ENCODE measurements at places on chromosomes 11 and 22. TPM values are rescaled to one million over a fixed set of nuclear protein-coding genes. Genes with fewer than 3 reads are reported as not detected.
A peak's percentile ranks its signal among the peaks of the same experiment; 100 is the strongest.

DNA sequence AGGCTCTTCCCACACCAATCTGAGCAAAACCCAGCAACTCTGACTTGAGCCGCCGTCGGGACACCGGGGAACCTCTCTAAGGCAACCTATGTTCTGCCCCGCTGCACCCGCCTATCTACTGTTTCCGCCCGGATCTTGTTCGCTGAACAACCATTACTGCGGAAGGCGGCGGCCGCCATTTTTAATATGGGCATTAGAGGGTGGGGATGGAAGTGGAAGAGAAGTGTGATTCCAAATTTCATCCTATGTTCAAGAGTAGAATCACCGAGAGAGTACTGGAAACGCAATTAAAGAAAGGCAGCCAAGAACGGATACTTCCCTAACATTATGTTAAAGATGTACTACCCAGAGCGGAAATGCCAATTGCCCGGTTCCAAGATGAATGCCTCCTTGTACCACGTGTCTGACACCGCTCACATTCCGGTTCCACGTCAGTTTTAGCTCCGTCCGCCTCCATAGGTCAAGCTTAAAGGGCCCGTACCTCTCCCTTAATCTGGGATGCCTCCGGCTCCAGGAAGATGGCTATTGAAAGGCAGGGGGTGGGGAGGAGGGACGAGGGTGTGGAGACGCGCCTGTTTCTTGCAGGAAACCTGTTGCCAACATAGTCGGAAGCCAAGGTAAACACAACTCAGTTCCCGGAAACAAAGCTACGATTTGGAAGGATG lies at the start of gene DPAGT1:
TSS of gene DPAGT1 (minus strand) at position 95 of the 665 bp plus-strand sequence. CDS start 198 bp downstream, outside the sequence.
- peak; percentile 93 for DNase-seq

DNA sequence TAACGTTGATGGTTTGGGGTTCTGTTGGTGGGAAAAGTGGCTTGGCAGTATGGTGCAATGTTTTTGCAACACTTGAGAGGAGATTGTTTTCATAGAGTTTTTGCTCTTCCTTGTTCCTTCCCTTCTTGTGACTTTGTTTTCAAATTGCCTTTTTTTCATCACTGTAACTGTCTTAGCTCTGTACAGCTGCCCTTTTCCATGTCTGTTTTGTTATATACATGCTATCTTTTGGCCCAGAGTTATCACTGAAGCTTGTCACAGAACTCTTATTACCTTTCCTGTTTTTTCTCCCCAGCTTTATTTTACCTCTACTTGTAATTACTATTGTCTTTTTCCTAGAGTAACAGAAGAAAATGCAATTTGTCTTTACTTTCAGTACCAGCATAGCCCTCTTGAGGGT lies 154.1 kb downstream of the DDX10 start:
- no peak for DNase-seq

- DNase-seq = no peak
Measured at GRCh38 chr11:74755395-74755995, 6.8 kb downstream of the RNF169 start.

DNA sequence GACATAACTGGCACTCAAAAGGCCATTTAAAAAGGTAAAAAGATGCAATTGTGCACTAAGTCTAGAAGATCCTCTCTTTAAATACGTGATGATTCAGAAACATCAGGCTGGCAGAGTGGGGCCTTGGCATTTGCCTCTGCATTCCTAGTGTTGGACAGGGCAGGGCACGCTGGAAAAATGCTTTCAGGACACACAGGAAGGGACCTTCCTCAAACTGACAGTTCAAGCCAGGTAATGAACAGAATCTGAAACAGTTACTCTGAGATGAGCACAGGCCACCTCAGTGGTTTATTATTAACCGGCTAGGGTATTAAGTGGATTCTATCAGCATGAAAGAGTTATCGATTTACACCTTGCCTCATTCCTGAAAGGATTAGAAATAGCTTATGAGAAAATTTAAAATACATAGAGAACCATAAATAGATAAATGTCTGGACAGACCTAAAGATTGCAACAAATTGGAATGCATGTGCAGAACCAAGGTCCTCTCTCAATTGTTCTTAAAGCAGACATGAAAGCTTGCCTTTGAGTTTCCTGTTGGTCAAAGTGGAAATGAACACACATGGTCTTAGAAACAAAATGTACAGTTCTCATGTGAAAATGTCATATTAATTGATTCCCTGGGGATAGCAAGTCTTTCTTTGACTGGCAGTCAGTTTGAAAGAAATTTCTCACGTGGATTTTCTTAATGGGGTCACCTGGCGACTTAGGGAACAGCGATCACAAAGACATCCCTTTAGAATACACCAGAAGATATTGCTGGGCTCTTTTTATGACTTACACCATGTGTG lies 21.5 kb upstream of the CSNK2A3 start:
- no peak for DNase-seq

The RCE1 gene
- 25.6 TPM for total RNA-seq

The PTGDR2 gene
- total RNA-seq = not detected

- DNase-seq = no peak
Measured at GRCh38 chr22:40313007-40313406, 33.3 kb upstream of the ADSL start.

- DNase-seq = no peak
Measured at GRCh38 chr22:24321999-24322398, 51.4 kb downstream of the SPECC1L start.

DNA sequence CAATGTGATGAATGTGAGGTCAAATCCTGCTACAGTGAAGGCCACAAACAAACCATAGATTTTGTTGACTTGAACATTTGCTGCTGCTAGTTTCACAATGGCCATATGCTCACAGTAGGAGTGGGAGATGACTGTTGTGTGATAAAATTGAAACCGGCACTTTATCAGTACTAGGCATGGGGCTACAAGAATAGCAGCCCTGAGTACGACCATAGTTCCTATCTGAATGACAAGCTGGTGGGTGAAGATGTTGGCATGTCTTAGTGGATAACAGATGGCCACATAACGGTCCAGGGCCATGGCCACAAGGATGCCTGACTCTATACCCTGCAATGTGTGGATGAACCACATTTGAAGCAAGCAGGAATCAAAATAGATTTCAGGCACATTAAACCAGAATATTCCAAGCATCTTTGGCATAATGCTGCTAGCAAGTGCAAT lies 2.8 kb downstream of the OR52A1 start:
- no peak for DNase-seq

- DNase-seq = no peak
Measured at GRCh38 chr11:69976794-69977193, 101.3 kb upstream of the ANO1 start.

GRCh38 chr22:41417622-41418390 lies 28.8 kb downstream of the TOB2 start:
- DNase-seq = peak; percentile 34

GRCh38 chr22:16818538-16818937 lies 6.7 kb downstream of the XKR3 start:
- DNase-seq = no peak

The IL10RA gene
- total RNA-seq = not detected

DNA sequence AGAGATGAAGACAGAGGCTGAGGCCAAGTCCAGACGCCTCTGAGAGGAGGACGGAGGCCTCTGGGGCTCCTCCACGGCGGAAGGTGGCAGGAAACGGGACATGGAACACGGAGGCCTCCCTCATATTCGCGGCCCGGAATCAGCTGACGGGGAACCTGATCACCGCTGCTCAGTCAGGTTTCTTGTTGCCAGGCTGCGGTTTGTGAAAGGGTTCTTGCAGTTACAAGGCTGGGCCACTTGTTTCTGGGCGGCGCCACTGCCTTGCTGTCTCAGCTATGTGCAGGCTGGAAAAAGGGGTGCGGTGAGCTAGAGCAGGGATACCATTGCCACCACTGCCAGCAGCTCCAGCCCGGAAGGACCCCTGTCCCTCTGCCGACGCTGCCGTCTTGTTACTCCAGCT lies 10.0 kb upstream of the MMP1 start:
- peak; percentile 14 for DNase-seq

The TMEM121B gene
- 0.17 TPM for total RNA-seq

DNA sequence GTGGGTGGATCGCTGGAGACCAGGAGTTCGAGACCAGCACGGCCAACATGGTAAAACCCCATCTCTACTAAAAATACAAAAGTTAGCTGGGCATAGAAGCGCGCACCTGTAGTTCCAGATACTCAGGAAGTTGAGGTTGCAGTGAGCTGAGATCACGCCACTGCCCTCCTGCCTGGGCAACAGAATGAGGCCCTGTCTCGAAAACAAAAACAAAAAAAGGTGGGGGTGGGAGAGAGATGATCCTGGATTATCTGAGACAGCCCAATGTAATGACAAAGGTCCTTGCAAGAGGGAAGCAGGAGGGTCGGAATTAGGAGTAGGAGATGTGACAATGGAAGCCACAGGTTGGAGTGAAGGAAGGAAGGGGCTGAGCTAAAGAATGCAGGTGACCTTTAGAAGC lies 87.6 kb upstream of the APOA1 start:
- DNase-seq = no peak

DNA sequence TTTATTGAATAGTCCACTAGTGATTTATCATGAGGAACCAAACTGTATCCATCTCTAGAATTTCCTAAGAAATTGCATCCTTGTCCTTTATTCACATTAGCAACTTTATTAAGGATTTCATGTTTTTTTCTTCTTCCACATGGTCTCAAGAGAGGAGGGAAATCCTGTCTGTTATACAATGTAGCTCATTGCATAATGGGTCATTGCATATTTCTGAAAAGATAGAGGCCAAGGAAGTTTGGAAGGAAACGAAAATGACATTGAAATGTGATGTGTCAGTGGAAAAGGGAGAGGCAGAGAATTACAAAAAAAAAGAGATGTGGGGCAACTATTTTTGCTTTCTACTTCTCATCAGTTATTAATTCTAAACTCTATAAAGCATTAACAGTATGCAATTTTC lies 353.1 kb downstream of the METTL15 start:
- DNase-seq = no peak

The H19 gene
- total RNA-seq = 5.6 TPM

GRCh38 chr11:104968355-104968855 lies at the start of gene CASP4:
CASP4 (minus strand) TSS chr11:104968574; CDS start chr11:104968525, 49 bp downstream.
- DNase-seq = no peak

DNA sequence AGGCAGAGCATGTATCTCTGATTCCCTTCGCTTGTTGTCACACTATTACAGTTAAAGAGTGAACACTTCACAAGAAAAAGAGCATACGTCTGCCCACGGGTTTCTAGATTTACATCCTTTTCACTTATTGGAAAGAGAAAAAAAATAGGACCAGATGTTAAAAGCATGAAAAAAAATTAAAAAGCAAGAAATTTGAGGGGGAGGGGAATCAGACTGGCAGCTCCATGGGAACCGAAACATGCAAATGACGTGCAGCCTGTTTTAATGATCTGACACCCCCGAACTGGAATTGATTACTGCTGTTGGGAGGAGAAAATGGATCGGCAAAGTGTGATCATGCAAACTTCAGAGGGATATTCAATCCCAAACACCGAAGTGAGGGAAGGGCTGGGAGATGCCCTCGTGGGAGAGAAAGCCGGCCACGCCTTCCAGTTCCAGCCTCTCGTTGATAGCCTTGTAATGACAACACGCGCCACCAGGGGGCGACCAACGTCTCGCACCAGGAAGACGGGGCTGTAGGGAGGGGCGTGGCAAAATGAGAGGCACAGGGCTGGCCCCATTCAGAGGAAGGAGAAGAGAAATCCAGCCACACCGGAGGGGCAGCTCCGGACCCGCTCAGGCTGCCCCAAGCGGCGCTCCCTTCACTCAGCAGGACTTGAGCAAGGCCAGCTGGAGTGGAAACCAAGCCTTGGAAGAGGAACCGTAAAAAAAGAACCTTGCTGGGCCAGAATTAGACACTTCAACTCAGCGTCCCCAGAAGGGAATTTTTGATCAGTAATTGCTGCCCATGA lies 53.8 kb upstream of the SYT13 start:
- DNase-seq = peak; percentile 76

- DNase-seq = no peak
Measured at GRCh38 chr11:108915666-108916065, 250.8 kb downstream of the DDX10 start.

The FGF3 gene
- not detected for total RNA-seq

The MUC6 gene
- total RNA-seq = not detected

GRCh38 chr11:16356761-16357393 lies 531 bp upstream of the SOX6 start:
- DNase-seq = no peak

The EHBP1L1 gene
- total RNA-seq = 39.2 TPM

DNA sequence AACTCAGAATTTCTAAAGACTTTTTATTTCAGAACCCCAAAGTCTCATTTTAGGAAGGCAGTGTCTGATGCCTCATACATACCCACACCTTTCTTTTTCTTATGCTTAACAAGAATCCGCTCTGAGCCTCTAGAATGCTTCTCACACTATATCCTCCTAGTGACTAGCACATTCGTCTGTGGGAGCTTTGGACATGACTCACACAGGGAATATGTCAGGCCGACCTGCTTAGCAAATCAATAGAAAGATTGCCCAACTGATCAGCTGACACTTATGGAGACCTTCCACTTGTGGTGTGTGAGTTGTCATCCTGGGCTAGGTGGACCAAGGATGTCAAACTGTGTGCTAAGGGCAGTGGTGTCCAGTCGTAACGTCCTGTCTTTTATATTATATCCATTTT lies 129.9 kb upstream of the TTC12 start:
- DNase-seq = peak; percentile 46

The ANO5 gene
- total RNA-seq = 0.84 TPM

GRCh38 chr11:71962428-71963038 lies 33.7 kb downstream of the RNF121 start:
- peak; percentile 82 for DNase-seq

DNA sequence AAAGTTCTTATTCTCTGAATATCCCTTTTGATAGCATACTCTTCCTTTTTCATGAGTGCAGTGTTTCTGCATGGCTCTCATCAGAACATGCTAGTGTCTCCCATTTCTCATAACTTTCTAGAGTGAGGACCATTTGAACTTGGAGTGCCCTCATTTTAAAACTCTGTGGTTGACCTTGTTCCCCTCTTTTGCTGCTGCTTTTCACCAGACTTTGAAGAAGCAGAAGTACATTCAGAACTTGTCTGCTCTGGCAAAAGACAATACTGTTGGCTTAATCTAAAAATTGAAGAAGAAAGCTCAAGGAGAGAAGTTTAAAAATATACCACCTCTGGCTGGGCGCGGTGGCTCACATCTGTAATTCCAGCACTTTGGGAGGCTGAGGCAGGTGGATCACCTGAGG lies 35.0 kb downstream of the PPARA start:
- no peak for DNase-seq

- no peak for DNase-seq
Measured at GRCh38 chr11:33772300-33772699, 2.0 kb downstream of the FBXO3 start.

The VWA5A gene
- 10.6 TPM for total RNA-seq

The MS4A6E gene
- not detected for total RNA-seq

The C11orf42 gene
- not detected for total RNA-seq

DNA sequence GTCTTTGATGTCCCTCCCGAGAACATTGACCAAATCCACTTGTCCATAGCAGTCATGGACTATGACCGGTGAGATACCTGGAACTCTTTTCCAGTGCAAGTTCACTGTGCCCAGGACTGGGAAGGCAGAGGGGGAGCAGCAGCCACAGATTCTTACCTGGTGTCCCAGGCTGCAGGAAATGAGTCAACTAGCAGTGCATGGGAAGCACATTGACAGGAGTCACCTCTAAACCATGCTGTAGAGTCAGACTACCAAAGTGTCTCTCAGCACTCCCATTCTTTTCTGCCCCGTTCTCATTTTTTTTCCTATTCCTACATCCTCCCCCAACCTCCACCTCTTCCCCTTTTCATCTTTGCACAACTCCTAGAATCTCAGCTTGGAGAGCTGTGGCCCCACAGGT lies 67.2 kb upstream of the OLFML1 start:
- DNase-seq = no peak
